ENCODE measurements at places on chromosomes 1 and 21.

DNA sequence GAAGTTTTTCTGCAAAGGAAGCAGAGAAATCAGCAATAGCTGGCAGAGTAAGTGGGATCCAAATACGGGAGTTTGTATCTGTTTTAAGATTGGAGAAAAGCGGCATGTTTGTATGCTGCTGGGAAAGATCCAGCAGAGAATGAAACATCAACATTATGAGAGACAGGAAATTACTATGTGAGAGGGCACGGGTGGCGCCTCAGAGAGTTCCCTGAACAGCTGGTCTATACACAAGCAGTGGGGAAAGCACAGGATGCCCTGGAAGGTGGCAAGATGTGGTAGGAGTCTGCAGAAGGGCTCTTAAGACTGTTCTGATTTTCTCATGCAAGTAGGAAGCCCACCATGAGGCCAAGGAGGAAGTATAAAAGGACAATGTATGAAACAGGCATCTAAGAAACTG is 130.4 kb downstream of the RERE start:
- DNase-seq, result no peak

DNA sequence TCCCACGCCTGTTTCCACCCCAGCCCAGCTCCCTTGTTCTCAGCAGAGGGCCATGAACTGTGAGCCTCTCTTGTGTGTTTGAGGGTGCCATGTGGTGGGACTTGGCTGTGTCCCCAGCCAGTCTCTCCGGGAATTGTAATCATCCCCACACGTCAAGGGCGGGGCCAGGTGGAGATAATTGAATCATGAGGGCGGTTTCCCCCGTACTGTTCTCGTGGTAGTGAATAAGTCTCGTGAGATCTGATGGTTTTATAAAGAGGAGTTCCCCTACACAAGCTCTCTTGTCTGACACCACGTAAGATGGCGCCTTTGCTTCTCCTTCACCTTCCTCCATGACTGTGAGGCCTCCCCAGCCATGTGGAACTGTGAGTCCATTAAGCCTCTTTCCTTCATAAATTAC is 57.2 kb upstream of the COL6A2 start:
- DNase-seq, result no peak

DNA sequence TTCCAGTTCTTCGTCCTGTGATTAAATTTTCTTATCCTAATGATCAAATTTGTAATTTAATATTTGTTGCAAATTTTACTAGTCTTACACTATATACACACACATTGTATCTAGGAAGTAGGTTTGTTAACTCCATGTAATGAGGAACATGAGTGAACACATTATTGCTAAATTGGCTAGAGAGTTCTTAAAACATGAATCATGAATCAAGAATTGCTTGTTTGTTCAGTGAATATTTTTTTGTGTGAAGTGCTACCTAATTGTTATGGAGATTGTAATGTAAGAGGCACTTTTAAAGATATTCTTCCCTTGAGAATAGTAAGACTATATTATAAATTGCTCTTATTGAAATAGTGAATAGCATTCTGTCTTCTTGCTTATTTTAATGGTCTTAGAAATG is 4.6 kb downstream of the GPSM2 start:
- no peak for DNase-seq

- peak; percentile 32 for DNase-seq
Measured at GRCh38 chr1:1212780-1213344, 1.1 kb downstream of the TNFRSF4 start.

DNA sequence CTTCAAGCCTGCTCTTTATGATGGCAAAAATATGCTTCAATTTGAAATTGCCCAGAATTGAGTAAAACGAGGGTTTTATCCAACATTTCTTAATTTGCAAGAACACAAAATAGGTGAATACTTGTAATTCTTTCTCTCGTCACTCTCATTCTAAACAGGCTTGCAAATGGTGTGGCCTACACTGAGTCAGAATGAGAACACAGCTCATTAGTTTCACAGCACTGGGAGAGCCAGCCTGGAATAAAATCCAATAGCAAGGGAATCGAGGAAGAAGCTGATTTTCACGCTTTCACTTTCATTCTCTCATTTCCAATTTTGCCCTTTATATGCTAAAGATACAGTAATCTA is 537.5 kb downstream of the LTN1 start:
- DNase-seq, result no peak
